GM13976 (cell line): ENCODE measurements at places on chromosomes 11 and 22.

GRCh38 chr11:118933486-118933885 is 7.8 kb upstream of the BCL9L start:
- DNase-seq: no peak

GRCh38 chr11:48050304-48050703 is 69.9 kb downstream of the PTPRJ start:
- DNase-seq: no peak

DNA sequence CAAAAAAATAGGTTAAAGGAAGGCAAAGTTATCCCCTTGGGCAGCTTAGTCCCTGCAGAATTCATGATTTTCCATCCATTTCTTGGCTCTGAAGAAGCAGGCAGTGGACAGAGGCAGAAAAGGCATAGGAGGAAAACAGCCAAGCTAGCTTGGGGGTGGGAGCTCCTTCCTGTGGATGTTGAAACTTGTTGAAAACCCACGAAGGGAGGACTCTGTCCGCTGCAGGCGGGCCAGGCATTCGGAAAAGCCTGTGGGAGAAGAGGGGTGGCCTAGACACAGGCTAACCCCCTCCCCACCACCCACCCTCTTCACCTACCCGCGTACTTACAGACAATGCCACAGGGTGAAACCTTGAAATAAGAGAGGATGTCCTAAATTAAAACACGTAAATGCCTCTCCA is 72.1 kb downstream of the C22orf31 start:
- no peak for DNase-seq

DNA sequence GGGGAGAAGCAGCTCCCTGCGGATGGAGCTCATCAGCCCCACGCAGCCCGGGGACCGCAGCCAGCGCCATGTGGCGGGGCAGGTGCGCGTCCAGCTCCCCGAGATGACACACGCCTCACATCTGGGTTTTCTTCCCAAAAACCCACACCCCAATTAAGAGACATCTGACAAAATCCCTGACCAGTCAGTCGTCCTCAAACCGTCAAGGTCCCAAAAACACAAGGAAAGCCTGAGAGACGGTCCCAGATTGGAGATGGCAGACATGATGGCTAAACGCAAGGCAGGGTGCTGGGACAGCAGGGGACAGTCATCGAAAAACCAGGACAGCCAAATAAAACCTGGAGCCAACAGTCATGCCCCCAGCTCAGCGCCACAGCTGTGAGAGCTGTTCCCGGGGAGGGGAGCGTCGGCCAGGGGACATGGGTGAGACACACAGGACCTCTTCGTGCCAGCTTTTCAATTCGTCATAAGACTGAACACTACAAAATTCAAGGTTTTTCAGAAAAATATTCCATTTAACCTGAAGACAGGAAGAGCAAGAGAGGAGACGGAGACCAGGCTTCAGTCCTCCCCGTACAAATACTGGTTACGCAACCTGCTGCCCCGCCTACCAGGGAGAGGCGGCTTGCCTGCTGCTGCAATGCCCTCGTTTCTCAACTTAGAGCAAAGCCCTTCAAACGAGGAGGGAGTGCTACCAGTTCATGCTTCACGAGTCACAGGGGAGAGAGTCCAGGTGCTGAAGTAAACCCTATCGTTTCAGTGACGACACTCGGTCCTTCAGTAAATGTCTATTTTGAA is 10.5 kb downstream of the TOLLIP start:
- no peak for DNase-seq

GRCh38 chr22:17266251-17266971 is 47.2 kb upstream of the ADA2 start:
- no peak for DNase-seq

- no peak for DNase-seq
Measured at GRCh38 chr11:69233744-69234570, 60.0 kb upstream of the MYEOV start.

DNA sequence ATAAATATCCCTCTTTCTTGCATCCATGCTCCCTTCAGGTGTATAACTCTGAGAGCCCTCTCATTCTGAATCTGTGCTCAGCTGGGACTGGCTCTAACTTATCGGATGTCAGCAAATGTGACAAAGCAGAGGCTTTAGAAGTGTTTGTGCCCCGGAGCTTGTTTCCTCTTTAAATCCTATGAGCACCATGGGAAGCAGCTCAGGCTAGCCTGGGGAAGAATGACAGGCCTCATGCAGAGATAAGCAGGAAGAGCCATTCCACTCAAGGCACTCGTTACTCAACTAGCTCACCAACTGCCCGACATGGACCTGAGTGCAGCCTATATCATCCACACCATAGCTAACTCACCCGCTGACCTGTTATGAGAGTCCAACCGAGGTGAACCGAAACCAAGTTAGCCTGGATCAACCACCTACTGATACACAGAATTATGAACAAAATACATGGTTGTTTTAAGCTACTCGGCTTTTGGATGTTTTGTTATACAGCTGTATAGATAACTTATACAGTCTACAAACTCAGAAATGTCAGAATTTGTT is 990.7 kb downstream of the NTM start:
- DNase-seq: no peak

DNA sequence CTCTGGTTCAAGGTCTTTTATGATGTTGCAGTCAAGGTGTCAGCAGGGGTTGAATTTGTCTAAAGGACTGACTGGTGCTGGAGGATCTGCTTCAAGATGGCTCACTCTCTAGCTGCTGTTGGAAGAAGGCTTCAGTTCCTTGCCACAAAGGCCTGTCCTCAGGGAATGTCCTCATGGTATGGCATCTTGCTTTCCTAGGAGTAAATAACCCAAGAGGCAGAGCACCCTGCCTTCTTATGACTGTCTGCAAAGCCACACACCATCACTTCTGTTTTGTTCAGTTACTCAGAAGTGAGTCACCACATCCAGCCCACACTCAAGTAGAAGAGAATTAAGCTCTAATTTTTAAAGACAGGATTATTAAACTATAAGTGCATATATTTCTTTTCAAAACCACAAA is 45.2 kb downstream of the PLAAT5 start:
- DNase-seq: no peak

DNA sequence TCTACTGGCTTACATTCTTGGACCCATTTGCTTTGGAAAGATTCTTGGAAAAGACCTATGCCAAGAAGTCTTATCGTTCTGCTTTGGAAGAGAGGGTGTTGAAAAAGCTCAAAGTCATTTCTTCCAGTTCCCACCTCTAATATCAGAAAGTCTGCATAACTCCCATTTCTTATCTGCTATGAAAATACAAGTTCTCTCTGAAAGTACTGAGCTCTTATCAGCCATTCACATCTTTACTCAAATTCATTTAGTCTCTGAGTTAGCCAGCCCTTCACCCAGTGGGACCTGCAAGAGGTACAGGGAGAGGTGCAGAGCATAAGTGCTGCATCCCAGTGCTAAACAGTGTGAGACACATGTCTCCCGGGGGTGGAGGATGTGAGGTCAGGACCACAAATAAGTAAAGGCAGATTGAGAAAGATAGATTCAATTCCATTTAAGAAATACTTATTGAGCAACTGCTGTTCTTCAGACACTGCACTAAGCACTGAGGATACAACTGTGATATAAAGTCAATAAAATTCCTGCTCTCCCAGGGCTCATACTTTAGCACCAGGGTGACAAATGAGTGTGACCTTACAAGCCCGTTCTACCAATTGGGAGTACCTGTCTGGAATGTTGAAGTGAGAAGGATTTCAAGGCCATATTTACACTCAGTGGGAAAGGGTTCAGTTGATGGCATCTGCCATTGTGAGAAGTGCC is 76.7 kb downstream of the PISD start:
- no peak for DNase-seq

- no peak for DNase-seq
Measured at GRCh38 chr22:24359452-24360120, 67.8 kb upstream of the ADORA2A start.

DNA sequence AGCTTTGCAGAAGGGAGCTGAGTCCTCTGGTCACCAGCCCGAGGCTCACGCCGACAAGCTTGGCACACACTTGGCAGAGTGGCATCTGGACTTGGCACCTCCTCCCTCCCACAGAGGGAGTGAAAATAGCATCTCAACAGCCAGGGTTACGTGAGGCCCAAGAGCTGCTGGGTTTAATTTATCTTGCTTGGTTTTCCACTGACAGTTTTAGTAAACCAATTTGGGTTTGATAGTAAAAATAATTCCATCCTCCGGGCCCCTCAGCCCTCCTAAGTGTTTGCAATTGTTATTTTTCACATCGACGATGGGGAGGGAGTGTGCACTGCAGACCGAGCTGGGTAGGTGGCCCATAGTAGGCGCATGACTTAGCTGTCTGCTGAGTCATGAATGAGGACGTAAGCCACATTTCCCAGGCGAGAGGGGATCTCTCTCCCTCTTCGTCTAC is 107.6 kb upstream of the ASPHD2 start:
- no peak for DNase-seq

GRCh38 chr11:44766112-44766971 is 39.6 kb downstream of the TSPAN18 start:
- DNase-seq: no peak

- DNase-seq: no peak
Measured at GRCh38 chr11:45266676-45267020, 19.5 kb downstream of the SYT13 start.

DNA sequence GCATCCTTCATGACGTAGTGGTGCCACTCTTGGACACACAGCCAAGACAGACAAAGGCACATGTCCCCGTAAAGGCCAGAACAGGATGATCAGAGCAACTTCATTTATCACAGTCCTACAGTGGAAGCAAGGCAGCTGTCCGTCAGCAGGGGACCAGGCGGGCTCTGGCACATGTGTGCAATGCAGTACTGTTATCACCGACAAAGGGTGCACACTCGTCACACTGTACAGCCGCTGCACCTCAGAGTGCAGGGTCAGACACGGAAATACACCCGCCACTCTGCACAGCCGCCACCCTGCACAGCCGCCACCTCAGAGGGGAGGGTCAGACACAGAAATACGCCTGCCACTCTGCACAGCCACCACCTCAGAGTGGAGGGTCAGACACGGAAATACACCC is 13.4 kb upstream of the IL17REL start:
- DNase-seq: no peak

DNA sequence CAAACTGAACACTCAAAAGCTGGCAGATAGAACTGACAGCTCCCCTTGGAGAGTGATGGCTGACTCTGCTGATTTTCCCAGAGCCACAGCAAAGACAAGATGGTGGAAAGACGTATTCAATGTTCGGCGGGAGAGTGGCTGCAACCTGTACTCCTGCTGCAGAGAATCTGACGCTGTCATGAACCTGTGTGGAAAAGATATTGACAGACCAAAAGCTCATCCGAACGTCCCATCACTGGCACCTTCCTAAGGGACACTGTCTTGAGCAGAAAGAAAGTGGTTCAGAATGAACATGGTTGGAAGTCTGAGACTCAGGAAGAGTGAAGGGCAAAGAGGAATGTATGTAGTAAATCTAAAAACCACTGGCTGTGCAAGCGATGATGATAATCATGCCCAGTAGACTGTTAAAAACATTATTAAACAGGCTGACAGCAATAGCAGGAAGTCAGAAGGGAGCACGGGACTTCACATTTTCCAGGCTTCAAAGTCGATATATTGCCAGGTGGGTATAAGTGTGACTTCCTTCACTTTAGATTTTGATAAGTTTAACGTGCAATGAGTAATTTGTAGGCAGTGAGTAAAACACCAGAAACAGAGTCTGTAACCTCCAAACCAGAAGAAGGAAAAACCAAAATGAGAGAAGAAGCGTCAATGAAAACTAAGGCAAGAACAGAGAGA is 6.2 kb upstream of the IL17REL start:
- DNase-seq: no peak

GRCh38 chr11:65104628-65105027 is 7.0 kb upstream of the TM7SF2 start:
- DNase-seq: no peak

GRCh38 chr22:33785283-33785968 is 134.8 kb downstream of the LARGE1 start:
- DNase-seq: no peak

DNA sequence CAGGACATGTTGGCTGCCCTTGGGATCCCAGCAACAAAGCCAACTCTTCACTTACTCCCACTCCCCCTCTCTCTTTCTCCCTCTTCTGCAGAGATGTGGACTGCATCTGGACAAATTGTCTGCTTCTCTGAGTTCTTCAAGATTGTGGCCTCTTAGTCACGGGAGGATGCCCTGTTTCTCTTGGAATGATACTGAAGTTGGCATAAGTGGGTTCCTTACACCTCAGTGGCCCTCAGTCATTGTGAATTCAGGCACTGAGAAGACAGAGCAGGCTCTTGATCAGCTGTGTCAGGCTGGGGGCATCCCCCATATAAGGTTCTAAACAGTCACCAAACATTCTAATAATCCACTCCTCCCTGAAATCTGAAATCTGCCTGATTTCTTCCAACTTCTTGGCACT is 6.1 kb upstream of the E2F8 start:
- DNase-seq: no peak

- peak; percentile 59 for DNase-seq
Measured at GRCh38 chr11:108160970-108161566, 39.7 kb downstream of the ACAT1 start.

DNA sequence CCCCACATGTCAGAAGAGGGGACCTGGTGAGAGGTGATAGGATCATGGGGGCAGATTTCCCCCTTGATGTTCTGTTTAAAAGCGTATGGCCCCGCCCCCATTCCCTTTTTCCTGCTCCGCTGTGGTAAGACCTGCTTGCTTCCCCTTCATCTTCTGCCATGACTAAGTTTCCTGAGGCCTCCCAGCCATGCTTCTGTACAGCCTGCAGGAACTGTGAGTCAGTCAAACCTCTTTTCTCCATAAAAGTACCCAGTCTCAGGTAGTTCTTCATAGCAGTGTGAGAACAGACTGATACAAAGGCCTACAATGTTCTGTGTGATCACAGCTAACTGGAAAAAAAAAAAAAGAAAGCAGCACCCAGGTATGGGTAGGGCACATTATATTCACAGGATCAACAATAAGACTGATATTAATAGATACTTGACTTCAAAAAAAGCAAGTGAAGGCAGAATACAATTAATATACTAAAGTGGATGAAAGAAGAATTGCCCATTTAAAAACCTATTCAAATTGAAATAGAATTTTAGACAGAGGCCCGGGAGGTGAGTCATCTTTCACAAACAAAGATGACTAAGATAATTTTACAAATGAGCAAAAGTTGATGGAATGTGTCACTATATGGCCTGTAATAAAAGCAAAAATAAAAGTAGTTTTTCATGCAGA is 1.7 kb upstream of the OR52K1 start:
- DNase-seq: no peak

DNA sequence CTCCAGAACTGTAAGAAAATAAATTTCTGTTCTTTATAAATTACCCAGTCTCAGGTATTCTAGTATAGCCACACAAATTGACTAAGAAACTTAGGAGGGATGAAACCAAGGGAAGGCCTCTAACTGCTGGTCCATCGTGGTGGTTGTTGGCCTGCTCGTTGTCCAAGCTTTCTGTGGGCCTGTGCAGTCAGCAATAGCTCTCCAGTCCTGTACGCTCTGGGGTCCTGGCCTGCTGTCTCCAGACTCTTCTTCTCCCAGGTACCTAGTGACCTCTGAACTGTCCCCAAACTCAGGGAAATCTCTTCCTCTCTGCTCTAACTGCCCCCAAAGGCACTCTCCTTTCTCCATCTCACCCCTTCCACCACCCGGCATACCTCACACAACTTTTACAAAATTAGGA is 5.7 kb upstream of the VSIG10L2 start:
- DNase-seq: no peak

- DNase-seq: no peak
Measured at GRCh38 chr22:27032091-27032761, 374.8 kb downstream of the MIAT start.

GRCh38 chr22:48869161-48869560 is 958.5 kb downstream of the BRD1 start:
- DNase-seq: no peak

- DNase-seq: no peak
Measured at GRCh38 chr11:102085864-102086551, 24.2 kb upstream of the YAP1 start.
